Fibroblast of mammary gland (primary cell): ENCODE measurements at places on chromosomes 1 and 21.

- DNase-seq = no peak
Measured at GRCh38 chr1:201459775-201460174, 9.2 kb downstream of the PHLDA3 start.

DNA sequence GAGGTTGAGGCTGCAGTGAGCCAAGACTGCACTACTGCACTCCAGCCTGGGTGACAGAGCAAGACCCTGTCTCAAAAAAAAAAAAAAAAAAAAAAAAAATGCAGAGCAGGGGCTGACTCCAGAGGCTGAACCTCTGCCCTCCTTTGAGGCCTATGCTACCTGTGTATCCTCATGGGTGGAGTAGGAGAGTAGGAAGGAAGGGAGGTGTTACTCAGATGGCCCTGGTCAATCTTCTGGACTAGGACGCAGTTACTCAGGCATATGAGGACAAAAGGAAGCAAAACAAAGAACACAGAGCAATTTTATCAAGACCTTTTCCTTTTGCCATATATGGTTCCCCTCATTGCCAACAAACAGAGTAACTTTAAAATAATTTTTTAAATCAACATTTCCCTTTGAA lies 35.2 kb downstream of the TGFBR3 start:
- DNase-seq = no peak

GRCh38 chr1:54325284-54325683 lies 80.9 kb downstream of the SSBP3 start:
- peak; percentile 25 for DNase-seq

DNA sequence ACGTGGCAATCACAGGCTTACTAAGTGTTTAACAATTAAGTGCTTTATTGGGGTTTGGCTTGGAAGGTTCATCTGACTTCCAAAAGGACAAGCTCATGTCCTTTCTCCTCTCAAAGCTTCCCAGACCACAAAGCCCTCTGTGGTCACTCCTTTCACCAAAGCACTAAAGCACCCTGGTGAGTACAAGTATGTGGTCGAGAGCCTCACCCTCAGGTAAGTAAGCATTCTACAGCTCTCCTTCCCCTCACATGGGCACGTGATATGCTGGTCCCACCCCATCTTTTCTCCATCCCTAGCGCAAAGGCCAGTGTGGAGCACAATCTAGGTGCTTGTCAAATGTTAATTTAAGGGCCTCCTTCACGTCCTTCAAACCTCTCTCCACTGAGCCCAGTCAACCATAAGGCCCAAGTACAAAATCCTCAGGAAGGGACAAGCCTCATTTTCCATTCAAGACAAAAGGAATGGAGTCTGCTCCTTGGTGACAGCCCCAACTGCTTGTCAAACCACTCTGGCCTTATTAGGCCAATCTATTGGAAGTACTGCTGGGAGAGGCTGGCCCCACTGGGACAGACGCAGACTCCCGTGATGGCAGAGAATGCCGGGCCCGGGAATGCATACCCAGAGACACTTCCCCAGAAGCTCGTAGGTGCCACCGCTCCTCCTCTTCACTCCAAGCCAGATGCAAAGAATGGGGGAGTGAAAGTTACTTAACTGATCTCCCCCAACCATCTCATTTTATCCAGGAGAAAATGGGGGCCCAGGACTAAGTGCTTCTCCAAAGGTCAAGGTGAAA lies 7.8 kb downstream of the STMN1 start:
- DNase-seq = no peak

- no peak for DNase-seq
Measured at GRCh38 chr21:26297851-26298250, 127.3 kb upstream of the APP start.

DNA sequence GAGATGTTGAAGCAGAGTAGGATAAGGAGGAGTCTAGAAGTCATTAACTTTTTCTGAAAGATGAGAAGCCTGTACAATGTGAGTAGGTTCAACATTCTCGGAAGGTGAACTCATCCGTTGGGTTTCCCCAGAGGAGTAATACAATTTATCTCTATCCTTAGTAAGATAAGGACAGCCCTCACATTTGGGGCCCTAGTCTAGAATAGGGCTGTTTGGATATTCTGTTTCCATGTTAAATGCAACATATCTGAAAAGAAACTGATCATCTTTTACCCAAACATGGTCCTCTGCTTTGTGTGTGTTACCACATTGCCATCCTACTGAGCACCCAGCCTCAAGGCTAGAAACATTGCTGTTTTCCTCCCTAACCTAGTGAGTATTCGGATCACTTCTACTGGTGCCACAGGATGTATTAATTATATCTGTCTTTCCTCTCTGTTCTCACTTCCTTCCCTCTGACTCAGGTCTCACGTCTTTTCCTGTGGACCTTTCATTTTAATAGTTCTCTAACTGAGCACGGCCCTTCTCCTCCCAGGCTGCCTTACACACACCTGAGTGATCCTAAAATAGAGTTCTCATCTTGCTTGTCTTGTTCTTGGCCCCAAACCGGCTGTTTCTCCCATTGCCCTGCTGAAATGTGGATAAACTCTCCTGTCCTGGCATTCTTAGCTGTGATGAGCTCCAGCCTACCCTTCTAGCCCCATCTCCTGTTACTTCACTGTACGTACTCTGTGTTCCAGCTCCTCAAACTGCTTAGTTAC lies 91.7 kb downstream of the CDC14A start:
- peak; percentile 35 for DNase-seq

DNA sequence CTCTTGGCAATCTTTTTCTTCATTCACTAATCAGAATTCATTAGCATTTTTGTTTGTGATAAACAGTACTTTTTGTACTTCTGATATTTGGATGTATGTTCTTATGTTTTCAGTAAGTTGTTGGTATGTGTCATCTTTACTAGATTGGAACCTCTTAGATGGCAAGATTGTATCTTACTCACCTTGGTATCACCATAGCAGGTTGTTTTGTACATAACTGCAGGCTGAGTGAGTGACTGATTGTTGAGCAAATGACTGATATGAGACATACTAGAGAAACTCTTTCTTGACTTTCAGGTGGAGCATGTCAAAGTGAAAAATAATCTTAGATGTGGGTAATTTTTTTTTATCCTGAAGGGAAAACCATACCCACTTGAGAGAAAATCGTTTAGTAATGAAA lies 173.7 kb downstream of the CLEC20A start:
- DNase-seq = no peak

- peak; percentile 57 for DNase-seq
Measured at GRCh38 chr1:169550294-169550693, 36.0 kb downstream of the F5 start.

DNA sequence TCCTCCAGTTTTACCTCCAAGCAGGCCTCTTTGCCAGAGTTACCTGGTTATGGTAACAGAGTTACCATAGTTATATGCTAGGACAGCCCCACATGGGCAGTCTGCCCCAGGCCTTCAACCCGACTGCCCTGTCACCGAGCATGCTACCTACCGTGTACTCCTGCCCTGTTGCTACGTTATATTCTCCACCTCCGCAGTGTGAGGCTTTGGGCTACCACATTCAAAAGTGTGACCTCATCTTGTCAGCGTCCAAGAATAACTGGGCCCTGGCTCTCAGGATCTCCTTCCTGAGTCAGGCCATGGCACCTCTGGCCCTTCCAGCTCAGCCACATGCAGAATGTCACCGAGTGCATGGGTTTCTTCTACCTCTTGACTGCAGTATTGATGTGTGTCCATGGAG lies 8.9 kb downstream of the MAPKAPK2 start:
- DNase-seq = peak; percentile 91

DNA sequence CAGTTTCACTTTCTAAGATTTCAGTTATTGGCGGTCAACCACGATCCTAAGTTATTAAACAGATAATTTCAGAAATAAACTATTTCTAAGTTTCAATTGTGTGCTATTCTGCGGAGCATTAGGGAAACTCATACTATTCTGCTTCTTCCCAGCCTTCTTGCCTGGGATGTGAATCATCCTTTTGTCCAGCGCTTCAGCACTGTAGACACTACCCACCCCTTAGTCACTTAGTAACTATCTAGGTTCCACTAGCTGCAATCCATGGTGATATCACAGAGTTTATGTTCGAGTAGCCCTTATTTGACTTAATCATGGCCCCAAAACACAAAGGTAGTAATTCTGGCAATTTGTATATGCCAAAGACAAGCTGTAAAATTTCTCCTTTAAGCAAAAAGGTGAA lies 279.9 kb upstream of the ADAMTS5 start:
- DNase-seq = peak; percentile 88

- DNase-seq = no peak
Measured at GRCh38 chr1:2127187-2128145, 67.1 kb downstream of the FAAP20 start.

GRCh38 chr21:33977017-33977720 lies 61.6 kb upstream of the ATP5PO start:
- no peak for DNase-seq

DNA sequence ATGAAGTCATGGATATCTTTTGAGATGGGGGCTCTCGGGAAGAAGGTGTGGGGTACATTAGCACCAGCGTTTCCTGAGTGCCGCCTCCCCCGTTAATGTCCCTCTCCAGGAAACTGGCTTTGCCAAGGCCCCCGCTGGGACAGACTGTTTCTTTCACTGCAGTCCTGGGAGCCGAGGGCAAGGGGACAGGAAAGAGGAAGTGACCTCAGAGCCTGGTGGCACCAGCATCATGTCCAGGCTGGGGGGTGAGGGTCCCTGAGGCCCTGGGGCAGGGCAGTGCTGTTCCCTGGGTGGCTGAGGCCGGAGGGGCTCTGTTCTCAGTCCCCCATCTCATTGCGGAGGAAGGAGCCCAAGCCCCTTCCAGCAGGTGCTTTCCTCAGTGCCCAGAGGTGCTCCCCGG lies 5.8 kb downstream of the PFKL start:
- no peak for DNase-seq

DNA sequence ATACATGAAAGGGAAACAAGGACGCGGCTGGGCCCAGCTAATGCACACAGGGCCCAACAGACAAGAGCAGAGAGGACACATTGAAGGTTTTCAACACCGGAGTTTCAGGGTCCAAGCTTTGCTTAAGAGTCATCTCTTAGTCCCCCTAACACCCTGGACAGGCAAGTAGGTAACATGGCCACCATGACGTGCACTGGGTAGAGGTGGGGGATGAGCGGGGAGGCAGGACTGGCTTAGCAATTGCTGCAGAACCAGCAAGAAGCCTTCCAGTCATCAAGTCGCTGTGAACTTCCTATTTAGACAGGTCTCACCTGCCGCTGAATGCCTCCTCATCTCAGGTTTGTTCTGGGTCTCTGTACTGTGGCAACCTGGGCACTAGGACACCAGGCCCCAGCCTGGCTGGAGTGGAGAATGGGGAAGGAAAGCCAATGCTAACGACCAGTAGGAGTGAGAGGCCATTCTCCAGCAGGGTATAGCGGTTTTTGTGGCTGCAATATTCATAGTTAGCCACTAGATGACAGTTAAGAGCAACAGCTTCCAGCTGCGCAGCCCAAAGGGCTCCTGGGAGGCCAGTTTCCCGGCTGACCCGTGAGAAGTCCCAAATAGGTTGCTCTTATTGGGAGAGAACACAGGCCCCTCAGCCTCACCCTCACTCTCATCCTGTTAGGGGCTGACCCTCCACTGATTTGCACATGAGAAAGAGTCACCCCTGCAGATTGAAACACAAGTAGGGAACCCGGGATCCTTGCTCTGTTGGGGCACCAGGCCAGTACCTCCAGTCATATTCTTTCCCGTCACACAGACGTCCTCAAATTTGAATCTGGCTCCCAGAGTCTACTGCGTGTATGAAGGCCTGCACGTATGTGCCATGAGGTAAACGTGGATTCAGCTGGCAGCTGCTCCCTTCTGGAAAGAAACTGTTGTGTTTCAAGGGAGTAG lies 6.0 kb upstream of the PIGC start:
- DNase-seq = peak; percentile 69

DNA sequence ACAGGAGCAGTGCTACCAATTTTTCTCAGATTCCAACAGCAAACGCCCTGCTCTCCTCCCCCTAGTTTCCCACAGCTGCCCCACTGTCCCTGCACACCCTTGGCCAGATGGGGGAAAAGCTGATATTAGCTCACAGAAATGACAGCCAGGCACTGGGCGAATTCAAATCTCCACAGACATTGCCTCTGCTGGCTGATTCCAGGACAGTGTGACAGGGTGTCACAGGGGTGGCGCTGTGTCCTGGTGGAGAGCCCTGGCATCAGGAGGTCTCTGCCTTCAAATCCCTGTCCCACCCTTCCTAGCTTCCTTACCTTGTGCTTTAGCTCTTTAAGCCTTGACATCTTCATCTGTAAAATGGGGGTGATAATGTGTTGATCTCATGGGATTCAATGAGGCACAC lies 10.4 kb downstream of the OLIG1 start:
- DNase-seq = no peak

DNA sequence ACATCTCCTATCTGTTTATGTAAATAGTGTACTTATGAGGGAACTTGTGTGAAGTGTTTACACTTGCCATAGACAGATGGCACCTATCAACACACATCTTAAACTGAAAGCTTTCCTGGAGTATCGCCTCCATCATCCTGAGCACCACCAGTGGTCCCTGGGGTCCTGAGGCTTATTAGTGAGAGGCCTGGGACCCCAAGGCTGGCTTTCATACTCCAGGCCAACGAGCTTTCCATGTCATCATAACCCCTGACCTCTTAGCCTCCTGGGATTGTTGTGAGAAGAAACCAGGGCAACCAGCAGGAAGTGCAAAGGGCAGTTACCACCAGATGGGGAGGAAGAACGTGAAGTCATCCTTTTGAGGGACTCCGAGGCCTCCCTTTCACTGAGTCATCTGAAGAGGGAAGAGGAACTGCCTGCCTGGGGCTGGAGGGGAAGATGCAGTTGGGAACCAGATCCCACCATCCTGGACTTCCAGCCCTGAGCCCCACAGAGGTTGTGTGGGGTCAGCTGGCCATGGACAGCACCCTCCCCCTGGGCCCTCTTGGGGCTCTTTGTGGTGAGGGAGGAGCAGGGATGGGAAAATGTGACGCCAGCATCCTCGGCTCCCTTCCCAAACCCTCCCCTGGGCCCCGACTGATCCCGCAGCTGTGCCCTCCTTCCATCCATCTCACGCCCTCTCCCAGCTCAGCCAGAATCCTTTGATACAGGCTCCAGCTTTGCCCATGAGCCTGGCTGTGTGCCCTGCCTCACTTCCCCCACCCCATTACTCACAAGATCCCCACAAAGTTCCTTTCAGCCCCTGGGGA lies 5.8 kb downstream of the INKA2 start:
- peak; percentile 96 for DNase-seq

DNA sequence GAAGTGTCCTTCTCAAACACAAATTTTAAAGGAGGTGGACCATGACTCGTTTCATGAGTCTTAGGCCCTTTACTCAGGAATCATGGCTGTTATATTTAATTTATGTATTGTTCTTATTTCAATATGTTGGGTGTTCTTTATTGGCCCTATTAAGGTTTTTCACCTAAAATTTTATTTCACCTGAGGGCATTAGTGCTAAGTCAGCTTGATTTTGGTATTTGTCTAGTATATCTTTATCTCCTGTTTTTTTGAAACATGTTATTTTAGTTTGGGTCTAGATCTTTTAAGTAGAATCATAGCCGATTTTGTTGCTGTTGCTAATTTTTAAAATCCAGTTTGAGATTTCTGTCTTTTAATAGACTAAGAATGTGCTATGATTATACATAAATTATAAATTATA lies 430.4 kb downstream of the RPS6KC1 start:
- DNase-seq = no peak

DNA sequence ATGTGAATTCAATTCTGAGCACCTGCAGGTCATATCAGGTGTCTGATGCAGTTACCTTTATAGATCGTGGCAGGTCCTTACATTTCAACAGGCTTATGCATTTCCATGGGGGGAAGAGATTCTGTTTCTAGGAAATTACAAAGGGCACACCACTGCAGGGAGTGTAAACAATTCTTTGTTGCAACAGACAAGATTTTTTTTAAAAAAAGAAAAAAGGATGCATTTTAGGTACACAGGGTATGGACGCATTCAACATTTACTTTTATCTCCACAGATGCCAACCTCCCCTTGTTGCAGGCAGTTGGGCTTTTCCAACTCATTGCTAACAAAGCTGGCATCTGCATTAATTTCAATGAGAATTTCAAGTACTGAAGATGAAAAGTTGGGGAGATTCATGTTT lies 13.5 kb upstream of the TEKT2 start:
- DNase-seq = no peak
